ENCODE measurements at places on chromosomes 6 and 20.

- DNase-seq = no peak
These were observed 45.3 kb downstream of the RNF24 start for GRCh38 chr20:3970016-3970415.

- DNase-seq = no peak
These were observed 95.2 kb downstream of the PLEKHG1 start for GRCh38 chr6:150694889-150695288.

DNA sequence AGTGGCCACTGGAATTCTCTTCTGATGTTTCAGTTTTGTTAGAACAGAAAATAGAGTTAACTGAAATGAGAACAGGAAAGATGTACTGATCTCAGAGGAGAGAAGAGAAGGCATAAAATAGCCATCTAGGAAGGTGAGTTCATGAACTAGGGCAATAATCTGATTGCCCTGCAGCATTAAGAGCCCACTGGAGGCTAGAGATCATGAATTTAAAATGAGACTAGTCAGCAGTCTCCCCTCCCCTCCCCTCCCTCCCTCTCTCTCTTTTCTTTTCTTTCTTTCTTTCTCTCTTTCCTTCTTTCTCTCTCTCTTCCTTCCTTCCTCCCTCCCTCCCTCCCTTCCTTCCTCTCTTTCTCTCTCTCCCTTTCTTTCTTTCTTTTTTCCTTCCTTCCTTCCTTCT is 28.9 kb downstream of the GPRC6A start:
- no peak for DNase-seq

- DNase-seq = no peak
These were observed 46.6 kb upstream of the EZR start for GRCh38 chr6:158865769-158866168.

DNA sequence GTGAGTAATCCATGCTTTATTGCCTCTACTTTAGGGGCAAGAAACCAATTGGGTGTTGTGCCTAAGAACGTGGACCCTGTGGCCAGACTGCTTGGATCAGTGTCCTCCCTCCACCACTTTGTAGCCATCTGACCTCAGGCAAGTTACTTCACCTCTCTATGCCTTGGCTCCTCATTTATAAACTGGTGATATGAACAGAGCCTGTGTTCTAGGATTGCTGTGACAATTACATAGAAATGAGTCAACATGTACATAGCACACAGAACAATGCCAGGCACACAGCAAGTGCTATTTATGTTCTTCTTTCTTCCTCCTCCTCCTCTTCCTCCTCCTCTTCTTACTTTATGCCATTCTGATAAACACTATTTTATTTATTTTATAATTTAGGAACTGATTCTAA is 339.4 kb downstream of the CD83 start:
- no peak for DNase-seq

DNA sequence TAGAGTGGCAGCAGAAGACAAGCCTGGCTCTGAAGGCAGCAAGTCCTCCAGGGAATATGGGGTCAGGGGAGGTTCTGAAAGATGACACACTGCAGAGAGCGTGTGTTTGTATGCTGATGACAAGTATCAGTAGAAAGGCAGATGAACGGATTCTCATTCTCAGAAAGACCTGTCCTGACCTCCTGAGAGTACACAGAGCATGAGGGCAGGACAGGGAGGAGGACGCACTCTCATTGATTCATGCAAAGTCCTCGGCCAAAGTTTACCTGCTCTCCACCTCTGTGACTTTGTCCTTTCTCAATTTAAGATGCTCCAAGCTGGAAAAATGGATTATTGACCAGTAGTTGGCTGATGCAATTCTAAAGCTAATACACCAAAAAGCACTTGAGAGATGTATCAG is 156.7 kb downstream of the LPA start:
- no peak for DNase-seq

GRCh38 chr6:110589865-110590513 is 113.6 kb upstream of the SLC22A16 start:
- no peak for DNase-seq

- no peak for DNase-seq
These were observed 388.8 kb downstream of the THBS2 start for GRCh38 chr6:168864541-168865460.

DNA sequence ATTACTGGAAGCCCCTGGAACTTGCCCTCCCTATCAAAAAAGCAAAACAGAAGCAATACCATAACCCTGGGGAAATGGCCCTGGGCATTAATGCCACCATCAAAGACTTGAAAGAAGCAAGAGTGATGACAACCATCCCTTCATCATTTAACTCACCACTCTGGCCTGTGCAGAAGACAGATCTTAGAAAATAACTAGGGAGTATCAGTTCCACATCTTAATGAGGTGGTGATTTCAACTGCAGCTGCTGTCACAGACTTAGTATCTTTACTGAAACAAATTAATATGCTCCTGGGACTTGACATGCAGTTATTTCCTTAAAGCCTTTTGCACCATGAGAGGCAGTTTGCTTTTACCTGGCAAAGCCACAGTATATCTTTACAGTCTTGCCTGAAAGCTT is 24.1 kb downstream of the CD164 start:
- DNase-seq = no peak

- DNase-seq = no peak
These were observed 2.1 kb downstream of the FAM110A start for GRCh38 chr20:835608-836045.

- DNase-seq = no peak
These were observed 99.1 kb downstream of the ADGB start for GRCh38 chr6:146697921-146698320.

Data from activated T-helper 1 cell treated with anti-CD3 and anti-CD28 coated beads, Interleukin-2, amount 50 U/mL, for 16 hours (primary cell).